ENCODE measurements at places on chromosomes 3 and 15. TPM values are rescaled to one million over a fixed set of nuclear protein-coding genes. Genes with fewer than 3 reads are reported as not detected.

The LSAMP gene
- total RNA-seq = not detected

The PIGZ gene
- total RNA-seq = 1.6 TPM

The ANKRD34C gene
- not detected for total RNA-seq

The REC114 gene
- total RNA-seq = not detected

The GNAT1 gene
- total RNA-seq = not detected

The LRRC31 gene
- not detected for total RNA-seq

The ATP11B gene
- 10.2 TPM for total RNA-seq
